ENCODE measurements at places on chromosomes 7 and 10.

- peak; percentile 74 for DNase-seq
These were observed at the start of gene ZNF804B for GRCh38 chr7:88759230-88760135. Gene ZNF804B, plus strand, starts transcription at chr7:88759700. Its CDS starts 277 bp downstream, at chr7:88759977.

DNA sequence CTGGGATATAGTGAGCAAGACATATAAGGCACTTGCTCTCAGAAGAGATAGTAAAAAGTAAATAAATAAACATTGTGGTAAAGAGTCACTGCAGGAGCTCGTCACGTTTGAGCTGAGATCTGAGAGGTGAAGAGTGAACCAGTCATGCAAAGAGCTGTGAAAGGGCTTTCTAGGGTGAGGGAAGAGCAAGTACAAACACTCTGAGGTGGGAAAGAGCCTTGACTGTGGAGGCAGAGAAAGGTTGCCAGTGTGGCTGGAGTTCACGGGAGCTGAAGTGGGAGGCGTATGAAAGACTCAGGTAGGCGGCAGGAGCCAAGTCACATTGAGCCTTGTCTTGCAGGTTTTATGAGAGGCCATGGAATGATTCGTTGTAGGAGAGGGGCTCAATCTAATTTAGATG, 141.0 kb downstream of the C1GALT1 start:
- DNase-seq, result no peak

- no peak for DNase-seq
These were observed 430.8 kb downstream of the PLXNA4 start for GRCh38 chr7:132145466-132145865.

GRCh38 chr10:5656737-5657579, 9.4 kb downstream of the ASB13 start:
- no peak for DNase-seq

DNA sequence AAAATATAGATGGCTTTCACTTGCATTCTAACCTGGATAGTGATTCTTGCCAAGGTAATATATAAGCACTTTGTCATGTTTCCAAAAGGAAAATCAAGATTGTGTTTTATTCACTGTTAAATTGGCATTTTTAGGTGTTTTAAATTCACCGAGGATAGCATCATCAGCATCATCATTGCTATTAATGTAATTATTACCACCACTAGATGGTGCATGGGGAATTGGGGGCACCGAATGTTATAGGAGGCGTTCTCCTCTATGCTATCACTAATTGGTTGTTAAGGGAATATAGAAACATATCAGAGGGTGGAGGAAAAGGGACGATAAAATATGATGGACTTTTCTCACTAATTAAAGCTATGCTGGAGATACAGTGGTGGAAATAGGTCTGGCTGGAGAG, 95.5 kb downstream of the CELF2 start:
- no peak for DNase-seq

GRCh38 chr7:1823376-1824150, 153.5 kb downstream of the ELFN1 start:
- no peak for DNase-seq

DNA sequence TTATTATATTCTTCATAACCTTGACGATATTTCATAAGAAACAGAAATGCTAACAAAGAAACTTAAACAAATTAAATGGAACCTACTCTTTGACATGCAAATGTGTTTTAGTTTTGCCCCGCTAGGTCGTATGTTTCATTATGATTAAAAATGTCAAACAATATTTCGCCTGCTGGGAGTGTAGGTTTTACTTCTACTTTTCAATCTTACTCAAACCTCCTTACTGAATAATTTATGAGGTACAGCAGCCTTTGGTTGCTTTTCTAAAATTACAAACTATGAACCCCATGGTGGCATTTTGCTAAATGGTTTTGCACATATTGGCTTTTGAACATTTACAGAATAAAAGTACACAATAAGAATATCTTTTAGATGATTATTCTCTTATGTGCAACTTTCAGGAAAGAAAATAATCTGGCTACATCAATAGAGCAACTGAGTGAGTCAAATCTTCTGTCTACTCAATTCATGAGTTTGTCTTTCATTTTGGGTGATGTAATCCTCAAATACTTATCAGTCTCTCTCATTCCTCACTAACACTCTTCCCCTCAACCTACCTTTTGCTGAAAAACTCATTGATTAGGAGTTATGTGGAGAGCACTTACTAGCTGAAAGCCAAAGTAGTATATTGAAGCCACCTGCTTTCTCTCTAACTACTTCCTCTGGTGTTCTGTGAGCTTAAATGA, 1226.4 kb downstream of the XPNPEP1 start:
- DNase-seq, result no peak

- no peak for DNase-seq
These were observed 608.8 kb downstream of the LRMDA start for GRCh38 chr10:76040107-76040829.

DNA sequence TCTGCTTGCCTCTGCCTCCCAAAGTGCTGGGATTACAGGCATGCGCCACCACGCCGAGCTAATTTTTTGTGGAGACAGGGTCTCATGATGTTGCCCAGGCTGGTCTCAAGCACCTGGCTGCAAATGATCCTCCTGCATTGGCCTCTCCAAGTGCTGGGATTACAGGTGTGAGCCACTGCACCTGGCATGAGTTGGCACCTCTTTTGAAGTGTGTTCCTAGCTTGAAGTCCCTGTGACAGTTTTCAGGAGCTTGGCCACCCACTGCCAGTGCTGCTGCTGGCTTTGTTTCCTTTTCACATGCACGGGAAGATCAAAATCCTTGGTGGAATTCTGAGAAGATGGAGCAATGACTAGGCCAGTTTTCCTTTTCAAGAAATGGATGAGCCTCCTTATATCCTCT, 126.3 kb downstream of the NRP1 start:
- DNase-seq, result no peak

DNA sequence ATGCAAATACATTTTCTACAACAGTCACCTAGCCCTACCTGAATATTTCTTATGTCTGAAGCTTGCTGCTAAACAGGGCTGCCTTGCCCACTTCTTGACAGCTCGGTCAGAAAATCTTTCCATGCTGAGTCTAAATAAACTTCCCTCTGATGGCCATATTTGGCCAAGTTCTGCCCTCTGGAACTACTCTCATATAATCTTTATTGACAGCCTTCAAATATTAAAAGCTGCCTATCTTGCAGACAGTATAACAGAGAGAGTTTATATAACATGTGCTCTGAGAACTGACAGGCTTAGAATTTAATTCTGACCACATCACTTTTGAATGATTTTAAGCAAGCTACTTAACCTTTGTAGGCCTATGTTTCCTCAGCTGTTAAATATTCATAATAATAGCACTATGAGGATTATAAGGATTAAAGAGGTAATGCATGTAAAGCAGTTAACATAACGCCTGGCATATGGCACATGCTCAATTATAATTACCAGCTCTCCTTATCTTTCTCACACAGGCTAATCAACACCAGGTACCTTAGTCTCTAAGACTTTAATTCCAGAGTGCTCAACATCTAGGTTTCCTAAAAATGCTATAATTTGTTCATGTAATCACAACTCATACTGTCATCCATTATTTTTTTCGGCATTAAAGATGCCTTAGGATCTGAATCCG, 334.1 kb downstream of the HPSE2 start:
- DNase-seq, result no peak

- DNase-seq, result no peak
These were observed 11.2 kb upstream of the EPHA1 start for GRCh38 chr7:143419880-143420279.

DNA sequence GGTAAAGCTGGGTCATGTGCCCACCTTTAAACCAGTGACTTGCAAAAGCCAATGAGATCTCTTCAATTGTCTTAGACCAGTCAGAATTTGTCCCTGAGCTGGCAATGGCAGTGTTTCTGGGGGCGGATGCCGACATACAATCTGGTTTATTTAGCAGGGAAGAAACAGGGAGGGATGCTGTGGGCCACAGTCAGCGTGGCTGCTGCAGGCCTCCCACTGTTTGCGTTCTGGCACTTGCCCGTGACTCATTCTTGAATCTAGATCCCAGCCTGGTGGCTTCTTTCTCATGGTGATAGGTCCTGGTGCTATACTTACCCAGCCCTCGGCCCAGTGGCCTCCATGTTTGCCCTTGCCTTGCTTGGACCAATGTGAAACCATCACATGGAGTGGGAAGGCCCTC, 3.1 kb upstream of the CPA1 start:
- DNase-seq, result no peak

DNA sequence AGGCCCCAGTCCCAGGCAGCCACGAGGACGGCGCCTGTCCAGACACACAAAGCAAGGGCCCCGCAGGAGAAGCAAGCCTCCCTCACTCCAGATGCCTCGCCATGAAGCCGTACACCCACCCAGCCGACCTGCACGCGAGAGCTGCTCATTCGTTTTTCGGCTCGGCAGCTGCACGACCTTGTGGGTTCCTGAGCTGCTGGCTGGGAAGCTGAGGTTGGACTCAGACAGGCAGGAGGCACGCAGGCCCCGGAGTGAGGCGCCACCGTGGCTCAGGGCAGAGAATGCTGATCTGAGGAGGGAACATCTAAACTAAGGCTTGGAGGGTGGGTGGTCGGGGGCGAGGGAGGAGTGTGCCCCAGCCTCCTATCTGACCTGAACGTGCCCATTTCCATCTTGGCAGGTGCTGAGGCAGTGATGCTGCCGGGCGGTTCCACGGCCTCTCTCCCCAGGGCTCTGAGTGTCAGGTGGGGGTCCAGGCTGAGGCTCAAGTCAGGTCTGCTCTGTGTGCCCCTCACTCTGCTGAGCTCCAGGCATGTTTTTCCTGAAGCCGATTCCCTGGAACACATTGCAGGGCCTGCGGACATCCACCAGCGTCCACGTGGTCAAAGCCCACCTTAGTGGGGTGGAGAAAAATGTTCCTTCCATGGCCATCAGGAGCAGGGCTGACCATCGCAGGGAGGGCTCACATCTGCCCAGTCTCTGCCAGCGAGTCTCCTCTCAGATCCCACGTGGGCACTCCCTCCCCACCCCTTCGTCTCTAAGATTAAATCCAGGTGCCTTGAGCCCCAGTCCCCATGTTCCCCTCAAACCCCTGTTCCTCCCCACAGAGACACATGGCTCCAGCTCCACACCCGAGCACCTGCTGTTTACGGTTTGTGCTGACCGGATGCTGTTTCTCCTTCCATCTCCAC, 28.1 kb upstream of the FAM20C start:
- DNase-seq, result no peak

DNA sequence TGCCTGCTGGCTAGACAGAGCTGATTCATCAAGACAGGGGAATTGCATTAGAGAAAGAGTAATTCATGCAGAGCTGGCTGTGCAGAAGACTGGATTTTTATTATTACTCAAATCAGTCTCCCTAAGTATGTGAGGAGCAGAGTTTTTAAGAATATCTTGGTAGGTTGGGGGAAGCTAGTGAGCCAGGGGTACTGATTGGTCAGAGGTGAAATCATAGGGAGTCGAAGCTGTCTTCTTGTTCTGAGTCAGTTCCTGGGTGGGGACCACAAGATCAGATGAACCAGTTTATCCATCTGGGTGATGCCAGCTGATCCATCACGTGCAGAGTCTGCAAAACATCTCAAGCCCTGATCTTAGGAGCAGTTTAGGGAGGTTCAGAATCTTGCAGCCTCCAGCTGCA, 39.8 kb downstream of the FOXI2 start:
- DNase-seq, result no peak

DNA sequence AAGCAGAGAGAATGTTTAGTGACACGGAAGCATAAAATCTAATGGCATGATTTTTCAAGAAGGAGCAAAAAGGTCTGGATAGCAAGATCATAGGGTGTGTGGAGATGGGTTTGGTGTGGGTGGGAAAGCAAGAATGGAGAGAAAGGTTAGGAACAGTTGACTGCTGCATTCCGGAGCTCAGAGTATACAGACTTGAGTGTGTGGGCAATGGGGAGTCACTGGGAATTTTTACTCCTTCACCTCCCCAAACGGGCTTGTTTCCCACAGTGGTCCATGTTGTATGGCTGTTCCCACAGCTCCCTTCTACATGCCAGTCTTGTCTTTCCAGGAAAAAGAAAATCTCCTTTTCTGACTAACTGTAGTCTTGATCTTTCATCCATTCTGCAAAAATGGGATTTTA, 122.1 kb downstream of the CDK6 start:
- no peak for DNase-seq

GRCh38 chr10:26357203-26357602, 80.9 kb upstream of the APBB1IP start:
- no peak for DNase-seq

DNA sequence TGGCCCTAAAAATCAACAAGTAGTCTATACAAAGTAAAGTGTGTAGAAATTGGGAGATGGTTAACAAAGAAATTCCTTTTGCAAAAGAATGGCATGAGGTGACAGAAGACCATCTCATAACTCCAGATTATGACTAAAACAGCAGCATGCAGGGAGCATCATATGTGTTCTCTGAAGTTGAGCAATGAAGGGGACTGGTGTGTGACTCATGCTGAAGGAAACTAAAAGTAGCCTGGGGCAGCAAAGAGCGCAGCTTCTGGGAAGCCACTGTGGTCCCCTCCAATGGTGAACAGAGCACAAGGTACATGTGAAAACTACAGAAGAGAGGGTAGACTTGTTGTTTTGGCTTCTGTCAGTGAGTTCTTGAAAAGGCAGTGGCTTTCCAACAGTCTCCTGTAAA, 133.4 kb downstream of the MACC1 start:
- no peak for DNase-seq

DNA sequence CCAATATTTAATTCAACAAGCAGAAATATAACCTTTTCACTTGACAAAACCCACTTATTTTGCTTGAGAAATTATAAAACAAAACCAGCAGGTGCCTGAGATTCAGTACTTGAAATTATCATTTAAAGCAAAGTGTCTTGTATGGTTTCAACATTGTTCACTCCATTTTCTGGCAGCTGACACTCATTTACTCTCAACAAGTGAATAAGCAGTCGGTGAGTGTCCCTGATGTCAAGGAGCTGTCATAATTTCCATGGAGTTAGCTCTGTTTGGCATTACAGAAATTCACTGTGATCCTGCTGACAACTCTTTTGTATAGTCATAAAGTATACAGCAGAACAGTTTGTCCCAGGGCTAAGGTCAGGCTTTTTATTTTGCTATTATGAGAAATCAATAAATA, 490.0 kb downstream of the CNTNAP2 start:
- no peak for DNase-seq

DNA sequence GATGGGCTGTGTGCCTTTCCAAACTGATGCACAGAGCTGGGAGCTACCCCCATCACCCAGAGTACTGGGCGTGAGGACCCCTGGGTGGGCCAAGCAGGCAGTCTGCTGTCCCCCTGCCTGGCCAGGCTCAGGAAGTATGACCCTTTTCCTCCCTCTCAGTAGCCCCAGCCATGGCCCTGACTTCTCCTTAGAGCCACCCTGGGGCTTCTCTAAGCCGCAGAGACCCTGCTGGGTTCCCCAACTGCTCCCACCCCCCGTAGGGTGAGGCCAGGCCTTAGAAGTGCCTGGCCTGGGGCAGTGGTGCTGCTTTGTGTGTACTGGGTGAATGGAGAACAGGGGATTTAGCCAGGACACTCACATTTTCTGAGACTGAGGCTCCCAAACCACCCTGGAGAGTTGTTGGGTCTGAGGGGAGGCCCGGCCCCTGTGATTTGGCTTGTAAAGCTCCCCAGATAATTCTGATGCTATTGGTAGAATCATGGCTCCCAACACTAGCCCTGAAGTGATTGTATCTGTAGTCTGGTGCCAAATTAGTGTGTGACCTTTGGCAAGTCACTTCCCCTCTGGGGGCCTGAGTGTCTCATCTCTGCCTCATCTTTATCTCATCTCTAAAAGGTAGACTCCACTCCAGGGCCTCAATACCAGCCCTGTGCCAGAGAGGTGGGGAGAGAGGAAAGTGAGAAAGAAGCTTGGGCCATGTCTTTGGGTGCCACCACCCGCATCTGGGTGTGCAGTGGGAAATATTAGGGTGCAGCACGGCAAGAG, 99.7 kb upstream of the PPIF start:
- no peak for DNase-seq

- DNase-seq, result no peak
These were observed 291.0 kb downstream of the TNS3 start for GRCh38 chr7:47290867-47291266.
